ENCODE measurements at places on chromosomes 5 and 9.

- DNase-seq = no peak
These were observed 85.4 kb upstream of the SMARCA2 start for GRCh38 chr9:1929722-1930244.

GRCh38 chr5:98772415-98773213 lies 849 bp upstream of the RGMB start:
- DNase-seq = no peak

DNA sequence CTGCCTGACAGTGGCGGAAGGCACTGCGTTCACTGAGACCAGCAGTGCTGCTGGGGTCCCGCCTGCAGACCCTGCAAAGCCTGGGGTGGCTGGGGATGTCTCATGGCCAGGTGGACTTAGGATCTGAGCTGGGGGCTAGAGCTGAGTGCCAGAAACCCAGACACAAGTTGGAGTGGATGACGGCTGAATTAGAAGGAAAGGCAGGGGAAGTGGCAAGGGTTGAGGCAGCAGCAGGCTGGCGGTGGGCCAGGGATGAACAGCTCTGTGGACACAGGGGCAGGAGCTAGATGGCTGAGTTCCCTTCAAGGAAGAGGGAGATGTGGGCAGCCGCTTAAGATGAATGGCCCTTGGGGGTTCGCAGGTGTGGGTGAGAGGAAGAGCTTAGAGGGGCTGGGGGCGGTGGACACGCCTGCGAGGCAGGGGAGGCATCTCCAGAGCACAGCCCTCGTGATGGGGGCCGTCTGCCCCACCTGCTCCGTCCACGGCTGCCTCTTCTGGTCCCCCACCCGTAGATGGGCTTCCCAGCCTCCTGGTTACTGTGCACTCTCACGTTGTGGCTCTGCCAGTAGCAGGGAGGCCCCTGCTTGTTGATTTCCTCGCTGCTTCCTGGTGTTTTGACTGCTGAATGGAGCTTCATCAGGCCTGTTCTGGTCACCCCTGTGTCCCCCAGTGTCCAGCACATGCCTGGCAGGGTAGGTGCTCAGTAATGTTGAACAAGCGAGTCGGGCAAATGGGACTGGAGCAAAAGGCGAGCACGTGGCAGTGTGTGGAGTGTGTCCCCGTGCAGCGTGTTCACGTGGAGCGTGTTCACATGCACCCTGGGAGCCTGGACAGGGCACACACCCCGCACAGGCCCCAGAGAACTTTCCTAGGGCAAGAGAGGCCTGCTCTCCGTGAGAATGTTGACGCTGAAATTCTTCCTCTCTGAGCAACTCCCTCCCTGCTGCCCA lies 168.2 kb downstream of the CACNA1B start:
- no peak for DNase-seq

DNA sequence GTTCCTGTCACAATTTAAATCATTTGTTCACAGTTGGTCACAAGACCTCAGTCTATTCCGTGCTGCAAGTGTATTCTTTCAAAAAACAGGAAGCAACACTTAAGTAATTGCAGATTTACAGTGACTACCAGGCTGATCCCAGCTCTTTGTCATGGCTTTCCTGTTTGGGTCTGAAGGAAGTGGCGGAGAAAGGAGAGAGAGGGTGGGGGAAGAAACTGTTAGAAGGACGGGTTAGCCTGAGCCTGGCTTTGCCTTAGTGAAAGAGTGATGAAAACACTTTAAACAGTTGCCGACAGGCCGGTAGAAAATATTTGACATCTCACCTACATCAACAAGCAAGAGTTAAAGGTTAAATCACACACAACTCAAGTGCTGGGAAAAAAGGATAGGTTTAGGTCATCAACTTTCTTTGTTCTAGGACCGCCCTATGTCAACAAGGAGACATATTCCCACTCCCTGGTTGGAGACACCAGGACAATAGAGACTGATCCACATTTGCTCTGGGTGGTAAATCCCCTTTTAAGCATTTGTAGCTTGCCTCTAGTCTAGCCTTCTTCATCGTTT lies 102.2 kb upstream of the DAB2 start:
- no peak for DNase-seq

Data from non-pigmented ciliary epithelial cell (primary cell).